ENCODE measurements at places on chromosomes 1 and 21. TPM values are rescaled to one million over a fixed set of nuclear protein-coding genes. Genes with fewer than 3 reads are reported as not detected.
A peak's percentile ranks its signal among the peaks of the same experiment; 100 is the strongest.

DNA sequence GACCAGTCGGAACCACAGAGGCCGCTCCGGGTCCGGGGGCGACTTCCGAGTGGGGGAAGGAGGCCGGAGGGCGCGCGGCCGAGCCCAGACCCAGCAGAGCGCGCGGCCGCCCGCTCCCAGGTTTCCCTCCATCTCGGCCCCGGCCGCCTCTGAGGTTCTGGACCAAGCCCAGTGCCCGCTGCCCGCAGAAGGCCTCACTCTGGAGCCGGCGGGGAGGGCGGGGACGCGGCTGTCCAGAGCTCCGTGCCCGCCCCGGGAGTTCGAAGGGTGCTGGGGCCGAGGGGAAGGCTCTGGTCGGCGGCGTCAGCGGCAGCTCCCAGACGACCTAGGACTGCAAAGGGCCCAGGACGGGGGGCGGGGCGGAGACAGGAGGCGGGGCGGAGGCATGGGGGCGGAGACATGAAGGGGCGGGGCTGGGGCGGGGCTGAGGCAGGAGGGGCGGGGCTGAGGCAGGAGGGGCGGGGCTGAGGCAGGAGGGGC lies 48.0 kb upstream of the SLC19A1 start:
- no peak for DNase-seq

DNA sequence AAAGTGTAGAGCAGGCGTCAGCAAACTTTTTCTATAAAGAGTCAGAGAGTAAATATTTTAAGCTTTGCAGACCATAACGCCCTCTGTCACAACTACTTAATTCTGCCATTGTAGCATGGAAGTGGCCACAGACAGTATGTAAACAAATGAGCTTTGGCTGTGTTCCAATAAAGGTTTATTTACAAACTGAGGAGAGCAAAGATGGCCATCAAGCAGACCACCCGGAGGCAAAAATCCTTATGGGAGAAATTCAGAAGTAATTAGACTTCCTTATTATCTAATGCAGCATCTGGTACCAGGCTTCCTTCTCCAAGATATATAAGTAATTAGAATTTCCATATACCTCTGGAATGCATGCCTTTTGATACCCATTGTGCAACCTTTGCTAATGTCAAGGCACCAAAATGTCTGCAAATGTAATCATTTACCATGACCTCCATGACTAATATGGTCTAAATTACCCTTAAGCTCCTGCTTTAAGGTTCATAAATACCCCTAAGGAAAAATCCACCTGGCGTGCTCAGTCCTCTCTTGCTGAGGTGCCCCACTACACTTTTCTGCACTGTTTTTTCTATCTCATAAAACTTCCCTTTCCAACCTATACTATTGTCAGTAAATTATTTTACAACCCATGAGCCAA lies 377.8 kb downstream of the MATN1 start:
- no peak for DNase-seq

DNA sequence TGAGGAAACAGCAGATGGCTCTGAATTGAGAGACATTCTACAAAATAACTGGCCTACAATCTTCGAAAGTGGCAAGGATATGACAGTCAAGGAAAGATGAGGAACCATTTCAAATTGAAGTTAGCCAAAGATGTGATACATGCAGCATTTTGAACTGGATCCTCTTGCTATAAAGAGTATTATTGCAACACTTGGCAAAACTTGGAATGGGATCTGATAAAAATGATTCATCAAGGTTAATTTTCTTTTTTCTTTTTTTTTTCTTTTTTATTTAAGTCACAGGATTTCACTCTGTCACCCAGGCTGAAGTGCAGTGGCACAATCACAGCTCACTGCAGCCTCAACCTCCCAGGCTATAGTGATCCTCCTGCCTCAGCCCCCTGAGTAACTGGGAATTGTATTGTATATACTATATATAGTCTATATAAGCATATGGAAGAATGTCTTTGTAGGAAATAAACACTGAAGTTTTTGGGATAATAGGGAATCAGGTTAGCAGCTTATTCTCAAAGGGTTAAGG lies 49.8 kb upstream of the GJA8 start:
- no peak for DNase-seq

DNA sequence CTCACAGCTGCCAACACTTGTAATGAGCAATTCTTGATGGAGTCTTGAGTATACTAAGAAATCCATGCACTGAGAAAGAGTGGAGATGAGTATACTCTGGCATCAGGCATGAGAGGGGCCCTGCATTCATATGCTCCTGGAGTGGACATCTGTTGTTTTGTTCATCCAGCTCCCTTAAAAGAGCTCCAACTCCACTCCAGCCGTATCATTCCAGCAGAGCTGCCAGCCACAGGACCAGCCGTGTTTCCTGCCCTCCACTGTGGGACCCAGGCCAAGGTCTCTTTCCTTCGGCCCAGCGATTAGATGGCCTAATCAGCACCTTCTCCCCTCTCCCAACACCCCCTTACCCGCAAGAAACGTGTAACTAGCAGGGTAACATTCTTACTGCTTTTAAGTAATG lies 144.5 kb downstream of the OMA1 start:
- DNase-seq: no peak

GRCh38 chr1:236108027-236108648 lies 34.2 kb upstream of the GPR137B start:
- DNase-seq: no peak

DNA sequence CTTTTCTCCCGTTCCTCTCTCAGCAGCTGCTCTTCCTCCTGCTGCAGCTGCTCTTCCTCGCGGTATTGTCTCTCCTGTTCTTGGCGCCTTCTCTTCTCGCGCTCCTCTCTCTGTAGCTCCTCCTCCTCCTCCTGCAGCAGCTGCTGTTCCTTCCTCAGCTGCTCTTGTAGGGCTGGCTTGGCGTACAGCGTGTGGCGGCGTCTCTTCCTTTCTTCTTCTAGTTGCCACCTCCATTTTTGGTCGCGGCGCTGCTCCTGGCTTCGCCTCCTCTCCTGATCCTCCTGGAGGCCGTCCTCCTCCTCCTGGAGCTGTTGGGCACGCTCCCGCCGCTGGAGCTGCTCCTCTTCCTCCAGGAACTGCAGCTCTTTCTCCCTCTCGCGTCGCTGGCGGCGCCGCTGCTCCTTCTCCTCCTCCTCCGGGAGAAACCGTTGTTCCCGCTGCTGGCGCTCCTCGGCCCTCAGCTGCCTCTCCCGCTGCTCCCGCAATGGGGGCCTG lies 4.8 kb downstream of the TCHH start:
- no peak for DNase-seq

DNA sequence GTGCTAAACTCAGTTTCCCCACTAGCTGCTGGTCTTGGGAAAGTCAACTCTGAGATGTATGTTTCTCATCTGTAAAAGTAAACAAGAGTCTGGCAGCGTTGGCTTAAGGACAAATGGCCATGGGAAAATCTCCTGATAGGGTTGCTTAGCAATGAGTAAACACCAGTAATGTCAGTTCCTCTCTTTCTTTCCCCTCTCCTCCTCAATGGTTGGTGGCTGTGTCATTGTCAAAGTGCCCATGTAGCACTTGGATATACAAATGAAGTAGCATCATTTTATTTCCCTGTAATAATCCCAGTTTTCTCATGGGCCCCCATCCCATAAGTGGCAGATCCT lies 2.2 kb upstream of the FYB2 start:
- DNase-seq: no peak

DNA sequence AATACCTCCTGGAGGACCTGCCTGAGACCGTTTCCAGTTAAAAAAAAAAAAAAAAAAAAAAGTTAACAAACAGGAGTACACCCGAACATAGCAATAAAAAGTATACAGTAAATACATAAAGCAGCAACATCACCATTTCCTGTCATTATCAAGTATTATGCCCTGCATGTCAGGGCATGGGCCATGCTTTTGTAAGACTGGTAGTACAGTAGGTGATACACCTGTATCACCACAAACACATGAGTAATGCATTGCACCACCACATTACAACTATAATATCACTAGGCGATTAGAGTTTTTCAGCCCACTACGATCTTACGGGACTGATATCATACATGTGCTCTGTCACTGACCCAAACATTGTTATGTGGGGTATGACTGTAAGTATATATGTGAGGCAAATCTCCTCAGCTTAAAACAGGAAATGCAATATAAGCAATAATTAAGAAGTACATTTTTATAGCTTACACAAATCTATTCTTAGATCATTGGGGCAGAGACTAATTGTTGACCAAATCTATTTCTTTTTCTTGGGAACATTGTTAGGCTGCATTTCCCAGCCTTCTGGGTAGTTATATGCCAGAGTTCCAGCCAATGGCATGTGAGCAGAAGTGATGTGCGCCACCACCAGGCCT lies 98.1 kb downstream of the PLD5 start:
- no peak for DNase-seq

DNA sequence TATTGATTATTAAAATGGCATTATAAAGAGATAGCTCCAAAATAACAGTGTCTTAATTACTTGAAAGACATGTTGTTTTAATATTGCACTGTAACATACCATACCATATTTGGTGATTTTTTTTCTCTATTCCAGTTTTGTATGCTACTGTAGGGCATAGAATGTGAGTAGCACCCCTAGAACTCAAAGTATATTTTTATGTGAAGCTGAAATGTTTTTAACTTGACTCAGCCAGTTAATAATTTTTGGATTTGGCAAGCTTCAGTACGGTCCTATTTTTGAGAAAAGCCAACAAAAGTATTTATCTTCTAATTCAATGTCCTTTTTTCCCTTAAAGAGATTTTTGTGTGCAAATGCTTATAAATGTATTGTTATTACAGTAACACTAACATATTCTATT lies 593.8 kb downstream of the USP25 start:
- no peak for DNase-seq

DNA sequence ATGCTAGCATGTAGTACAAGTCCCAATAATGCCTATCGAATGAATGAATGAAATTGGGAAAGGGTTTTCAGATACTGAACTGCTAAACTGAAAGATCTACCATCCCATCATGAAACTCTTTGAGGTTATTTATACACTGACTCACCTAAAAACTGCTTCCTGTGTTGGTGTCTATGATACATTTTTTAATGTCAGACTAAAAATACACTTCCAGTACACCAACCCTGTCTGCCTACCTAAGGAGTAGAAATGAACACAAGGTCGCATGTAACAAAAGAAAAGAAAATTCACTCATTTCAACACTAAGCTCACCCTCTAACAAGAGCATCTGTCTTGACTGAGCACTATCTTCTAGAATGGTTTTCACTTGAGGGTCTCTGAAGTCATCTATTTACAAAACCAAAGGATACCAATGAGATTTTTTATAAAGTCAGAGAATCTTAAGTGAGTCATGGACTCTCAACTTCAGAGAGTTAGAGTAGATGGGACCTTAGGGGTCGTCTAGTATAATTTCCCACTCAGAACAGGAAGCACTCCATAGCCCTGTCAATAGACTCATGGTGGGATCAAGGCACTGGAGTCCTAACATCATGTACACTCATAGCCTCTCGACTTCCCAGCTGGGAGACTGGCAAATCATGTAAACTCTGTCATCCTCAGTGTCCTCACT lies 53.4 kb downstream of the WLS start:
- DNase-seq: no peak

GRCh38 chr1:19478322-19478721 lies 7.0 kb downstream of the CAPZB start:
- DNase-seq: no peak

DNA sequence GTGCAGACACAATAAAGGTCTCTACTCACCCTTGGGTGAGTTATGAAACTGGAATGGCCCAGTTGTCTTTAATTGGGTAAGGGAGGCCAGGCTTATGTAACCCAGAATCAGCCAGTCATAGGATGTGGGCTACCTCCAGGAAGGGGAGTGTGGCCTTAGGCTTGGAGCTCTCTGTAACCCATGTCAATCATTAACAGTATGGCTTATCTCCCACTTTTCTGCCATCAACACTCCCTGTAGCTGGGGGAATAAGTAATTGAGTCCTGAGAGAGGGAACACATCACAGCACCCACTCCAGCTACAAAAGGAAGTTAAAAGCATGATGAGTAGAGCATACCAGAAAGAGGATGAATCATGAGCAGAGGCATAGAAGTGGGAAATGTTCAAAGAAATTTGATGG lies 327.0 kb upstream of the DUSP10 start:
- no peak for DNase-seq

DNA sequence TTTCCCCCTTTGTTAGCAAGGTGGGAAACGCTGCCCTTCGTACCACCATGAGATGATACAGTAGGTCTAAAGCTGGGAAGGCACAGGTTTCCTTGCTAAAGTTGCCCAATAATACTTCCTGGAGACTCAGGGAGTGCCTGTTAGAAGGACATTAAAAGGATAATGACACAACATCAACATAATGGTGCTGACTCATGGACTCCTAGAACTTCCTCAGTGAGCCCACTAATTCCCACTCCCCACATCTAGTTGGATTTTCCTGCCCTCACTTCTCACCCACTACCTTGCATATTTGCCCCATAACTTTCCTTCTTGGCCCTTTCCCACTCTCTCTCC lies 17.5 kb downstream of the CFAP45 start:
- DNase-seq: no peak

- DNase-seq: no peak
These were observed 27.8 kb downstream of the DDAH1 start for GRCh38 chr1:85437139-85437538.

- DNase-seq: peak; percentile 43
These were observed 405 bp upstream of the RAB29 start for GRCh38 chr1:205775717-205776056.

GRCh38 chr1:76949503-76949902 lies 82.2 kb downstream of the ST6GALNAC5 start:
- no peak for DNase-seq

DNA sequence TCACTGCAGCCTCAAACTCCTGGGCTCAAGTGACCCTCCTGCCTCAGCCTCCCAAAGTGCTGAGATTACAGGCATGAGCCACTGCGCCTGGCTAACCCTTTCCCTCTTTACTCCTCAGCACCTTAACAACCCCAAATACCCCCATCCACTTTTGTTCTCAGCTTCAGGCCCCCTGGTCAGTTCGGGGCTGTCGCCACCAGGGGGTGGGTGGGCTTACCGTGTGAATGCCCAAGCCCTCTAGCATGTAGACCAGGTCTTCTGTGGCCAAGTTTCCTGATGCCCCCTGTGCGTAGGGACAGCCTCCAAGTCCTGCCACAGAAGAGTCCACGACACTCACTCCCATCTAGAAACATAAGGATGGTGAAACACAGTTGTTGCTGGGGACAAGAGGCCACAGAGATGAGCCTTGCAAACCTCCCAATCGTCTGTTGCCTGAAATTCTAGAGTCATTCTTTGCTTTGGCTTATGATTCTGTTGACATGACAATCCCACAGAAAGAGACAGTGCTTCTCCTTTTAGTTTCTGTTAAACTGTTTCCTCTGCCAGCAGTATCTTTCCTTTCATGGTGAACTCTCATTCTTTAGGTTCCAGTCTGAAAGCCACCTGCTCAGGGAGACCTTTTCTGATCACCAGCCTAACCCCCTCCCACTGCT lies 3.8 kb upstream of the GALE start:
- no peak for DNase-seq

- DNase-seq: no peak
These were observed 7.7 kb downstream of the LRRC71 start for GRCh38 chr1:156928043-156928602.

Gene MMEL1
- polyA plus RNA-seq: not detected

Gene METTL18
- polyA plus RNA-seq: 10.2 TPM

Gene GJB5
- polyA plus RNA-seq: 10.8 TPM

Gene CLIC6
- polyA plus RNA-seq: 0.04 TPM

Gene KCNA2
- 1.1 TPM for polyA plus RNA-seq

Gene TUFT1
- 15.0 TPM for polyA plus RNA-seq

Gene CACNA1S
- polyA plus RNA-seq: 20.1 TPM

Gene TDRD5
- not detected for polyA plus RNA-seq

Gene ARMH1
- polyA plus RNA-seq: 0.95 TPM
